T-cell (primary cell): ENCODE measurements at places on chromosomes 3 and 15. TPM values are rescaled to one million over a fixed set of nuclear protein-coding genes. Genes with fewer than 3 reads are reported as not detected.

The ROPN1 gene
- not detected for total RNA-seq

DNA sequence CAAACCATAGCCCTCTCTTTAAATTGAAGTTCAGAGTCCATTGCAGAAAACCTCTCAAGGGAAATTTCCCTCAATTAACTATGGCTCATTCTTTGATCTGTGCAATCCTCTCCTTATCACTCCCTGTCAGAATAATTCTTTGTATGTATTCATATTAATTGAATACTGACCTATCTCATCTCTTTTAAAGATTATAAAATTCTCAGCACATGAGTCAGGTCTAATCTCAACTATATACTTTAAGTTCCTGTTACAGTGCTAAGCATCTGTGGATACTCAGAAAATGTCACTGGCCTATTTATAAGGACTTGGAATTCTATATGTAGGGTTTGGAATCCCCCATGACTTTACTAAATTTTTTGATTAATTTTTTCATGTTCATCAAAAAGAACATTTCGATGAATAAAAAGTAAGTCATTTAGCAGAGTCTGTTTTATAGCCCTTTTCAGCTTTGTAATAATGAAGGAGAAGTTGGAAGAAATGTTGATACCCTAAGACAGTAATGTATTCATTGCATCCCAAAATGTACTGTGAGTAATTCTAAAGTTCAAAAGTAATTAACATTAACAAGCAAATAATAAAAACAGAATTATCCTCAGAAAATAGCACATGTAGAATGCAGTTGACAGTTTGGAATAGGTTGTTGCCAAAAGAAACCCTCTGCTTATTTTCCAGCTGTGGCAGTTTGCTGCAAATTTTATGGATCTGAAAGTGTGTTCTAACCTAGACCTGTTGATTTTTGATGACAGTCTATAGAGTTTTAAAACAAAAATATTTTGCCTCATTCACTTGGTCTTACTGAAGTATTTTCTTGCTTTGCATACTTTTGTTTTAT is 503.4 kb upstream of the CBLB start:
- DNase-seq: no peak

The PEX11A gene
- total RNA-seq: 2.0 TPM

- no peak for DNase-seq
These were observed 58.8 kb downstream of the SMARCC1 start for GRCh38 chr3:47722859-47723258.

- no peak for DNase-seq
These were observed 74.3 kb upstream of the SLCO2A1 start for GRCh38 chr3:134104031-134104430.

GRCh38 chr15:38991701-38992100 is 427.1 kb upstream of the RASGRP1 start:
- DNase-seq: no peak
